H1 (cell line): ENCODE measurements at places on chromosomes 6 and 20. TPM values are rescaled to one million over a fixed set of nuclear protein-coding genes. Genes with fewer than 3 reads are reported as not detected.

The IPCEF1 gene
- 0.44 and 0.78 TPM in 2 replicates for total RNA-seq

- no peak for DNase-seq
Measured at GRCh38 chr20:64138276-64138815, 25.9 kb upstream of the MYT1 start.

The SLC12A5 gene
- 5.9 and 7.3 TPM in 2 replicates for total RNA-seq

- DNase-seq: no peak
Measured at GRCh38 chr6:160435935-160436334, 87.8 kb downstream of the SLC22A3 start.

DNA sequence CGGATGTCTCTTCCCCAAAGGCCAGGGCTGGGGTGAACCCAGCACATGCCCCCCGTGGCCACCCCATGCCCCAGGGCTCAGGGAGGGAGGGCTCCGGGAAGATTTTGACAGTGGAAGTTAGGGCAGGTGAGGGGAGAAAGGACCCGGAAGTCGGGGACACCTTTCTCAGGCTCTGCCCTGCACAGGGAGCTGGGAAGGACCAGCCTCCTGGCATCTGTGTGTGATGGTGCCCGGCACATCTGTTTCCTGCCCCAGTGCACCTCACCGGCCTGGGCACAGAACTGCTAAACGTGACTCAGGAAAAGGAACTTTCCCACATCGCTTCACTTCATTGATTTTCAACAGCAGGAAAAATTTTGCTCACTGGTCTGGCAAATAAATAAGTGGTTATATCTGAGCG is 141.1 kb upstream of the AFDN start:
- no peak for DNase-seq
